ENCODE measurements at places on chromosomes 5 and 9.

DNA sequence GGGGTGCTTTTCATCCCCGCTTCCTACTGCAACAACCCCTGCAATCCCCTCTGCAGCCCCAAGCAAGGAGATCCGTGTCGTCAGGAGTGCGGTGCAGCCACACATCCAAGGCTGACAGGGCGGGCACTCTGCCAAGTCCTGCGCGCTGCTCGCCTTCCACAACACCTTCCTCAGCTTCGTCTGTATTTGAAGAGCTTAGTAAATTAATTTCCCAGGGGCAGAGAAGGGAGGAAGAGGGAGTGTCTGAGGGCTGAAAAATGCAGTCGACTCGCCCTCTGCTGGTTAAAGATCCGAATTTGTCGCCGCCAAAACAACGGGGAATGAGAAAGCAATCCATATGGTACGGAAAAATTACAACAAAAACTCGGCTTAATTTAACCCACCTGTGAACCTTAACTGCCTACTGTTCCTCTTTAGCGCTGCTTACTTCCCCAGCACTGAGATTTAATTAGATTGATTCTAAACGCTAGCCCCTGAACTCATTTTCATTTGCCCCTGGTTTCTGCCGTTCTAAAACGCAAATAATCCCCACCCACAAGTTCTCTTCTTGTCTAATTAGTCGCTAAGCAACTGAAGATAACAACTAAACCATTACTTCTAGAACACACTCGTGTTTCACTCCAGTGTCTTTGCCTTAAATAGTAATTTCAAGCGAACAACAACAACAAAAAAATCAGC, 10.9 kb upstream of the PCDHB1 start:
- no peak for DNase-seq

DNA sequence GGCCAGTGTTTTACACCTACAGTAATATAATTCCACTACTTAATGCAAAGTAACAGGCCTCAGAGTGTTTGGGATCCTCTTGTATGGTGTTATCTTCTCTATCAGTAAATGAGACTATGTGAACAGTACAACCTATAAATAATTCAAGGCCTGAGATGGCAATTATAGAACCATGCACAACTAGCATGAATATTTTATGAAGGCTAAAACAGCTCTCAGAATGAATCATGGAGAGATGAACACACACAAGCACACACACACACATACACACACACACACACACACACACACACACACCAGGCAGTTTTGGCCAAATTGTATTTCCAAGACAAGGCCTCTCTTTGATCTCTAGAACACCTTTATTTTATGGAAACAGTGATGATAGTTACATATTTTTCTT, 224.9 kb downstream of the EBF1 start:
- DNase-seq, result no peak

GRCh38 chr5:37054391-37054790, 177.8 kb downstream of the NIPBL start:
- no peak for DNase-seq

DNA sequence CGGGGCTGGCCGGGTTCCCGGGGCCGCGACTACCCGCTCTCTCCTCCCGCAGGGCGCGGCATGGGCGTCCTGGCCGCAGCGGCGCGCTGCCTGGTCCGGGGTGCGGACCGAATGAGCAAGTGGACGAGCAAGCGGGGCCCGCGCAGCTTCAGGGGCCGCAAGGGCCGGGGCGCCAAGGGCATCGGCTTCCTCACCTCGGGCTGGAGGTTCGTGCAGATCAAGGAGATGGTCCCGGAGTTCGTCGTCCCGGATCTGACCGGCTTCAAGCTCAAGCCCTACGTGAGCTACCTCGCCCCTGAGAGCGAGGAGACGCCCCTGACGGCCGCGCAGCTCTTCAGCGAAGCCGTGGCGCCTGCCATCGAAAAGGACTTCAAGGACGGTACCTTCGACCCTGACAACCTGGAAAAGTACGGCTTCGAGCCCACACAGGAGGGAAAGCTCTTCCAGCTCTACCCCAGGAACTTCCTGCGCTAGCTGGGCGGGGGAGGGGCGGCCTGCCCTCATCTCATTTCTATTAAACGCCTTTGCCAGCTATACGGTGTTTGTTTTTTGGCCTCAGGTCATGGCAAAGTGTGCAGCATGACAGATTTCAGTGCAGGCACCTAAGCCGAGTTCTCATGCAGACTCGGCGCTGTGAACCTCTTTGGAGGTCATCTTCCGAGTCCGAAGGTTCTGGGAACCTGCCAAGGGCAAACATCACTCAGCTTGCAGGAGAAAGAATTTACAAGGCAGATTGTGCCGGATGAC, 516 bp downstream of the MRPL41 start:
- peak; percentile 26 for DNase-seq

DNA sequence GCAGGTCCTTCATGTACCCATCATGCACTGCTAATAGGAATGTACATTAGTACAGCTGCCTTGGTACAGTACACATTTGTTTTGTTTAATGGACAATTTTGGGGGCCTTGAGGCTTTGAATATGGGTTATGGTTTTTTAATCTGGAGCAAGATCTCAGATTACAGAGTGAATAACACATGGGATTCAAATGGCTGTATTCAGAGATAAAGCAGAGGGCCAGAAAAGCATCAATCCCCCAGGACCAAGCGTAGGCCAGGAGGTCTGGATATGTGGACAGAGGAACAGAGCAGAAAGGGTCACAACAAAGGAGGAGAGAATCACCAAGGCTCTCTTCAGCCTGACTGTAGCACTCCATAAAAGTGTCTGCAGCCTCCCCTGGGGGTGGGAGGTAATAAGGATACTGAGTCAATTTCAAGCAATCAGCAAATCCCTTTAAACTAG, 47.7 kb upstream of the STK32A start:
- DNase-seq, result no peak

GRCh38 chr5:75048457-75048953, 3.9 kb downstream of the GCNT4 start:
- DNase-seq, result no peak

DNA sequence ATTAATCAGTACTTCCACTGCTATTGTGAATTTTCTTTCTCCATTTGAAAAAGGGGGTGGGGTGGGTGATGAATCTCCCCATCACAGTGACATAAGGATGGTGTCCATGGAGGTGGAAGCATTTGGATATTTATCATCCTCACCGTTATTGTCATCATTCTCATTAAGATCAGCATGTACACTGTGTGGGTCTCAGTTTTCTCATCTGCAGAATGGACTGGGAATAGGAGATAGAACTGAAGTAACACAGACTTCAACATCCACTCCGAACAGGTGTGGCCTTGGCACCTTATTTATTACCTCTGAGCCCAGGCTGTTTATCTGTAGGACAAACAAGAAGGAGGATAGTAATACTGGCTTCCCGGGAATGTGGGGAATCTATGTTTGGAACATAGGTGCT, 165.9 kb downstream of the PAPPA start:
- no peak for DNase-seq

DNA sequence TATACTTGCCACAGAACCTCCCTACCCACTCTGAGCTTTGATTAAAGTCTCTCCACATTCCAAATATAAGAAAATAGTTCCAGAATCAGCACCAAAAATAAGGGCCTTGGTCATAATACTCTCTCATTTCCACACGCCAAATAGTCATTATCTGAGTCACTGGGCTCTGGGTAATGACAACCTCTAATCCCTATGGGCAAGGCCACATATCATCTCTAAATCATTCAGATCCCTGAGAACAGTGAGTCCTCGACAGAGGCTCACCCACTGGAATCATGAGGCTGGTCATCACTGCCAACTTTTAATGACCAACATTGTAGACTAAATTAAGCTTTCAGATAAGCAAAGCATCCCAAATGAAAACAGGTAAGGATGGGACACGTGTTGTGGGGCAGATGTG, 28.1 kb downstream of the FAM114A2 start:
- no peak for DNase-seq

GRCh38 chr9:87109851-87110250, 162.5 kb upstream of the GAS1 start:
- no peak for DNase-seq

- no peak for DNase-seq
Measured at GRCh38 chr5:148336704-148337435, 1.5 kb downstream of the SPINK9 start.
